Stimulated activated CD8-positive, alpha-beta memory T cell treated with anti-CD3 and anti-CD28 coated beads, Interleukin-7, amount 100 ng/mL, for 4 hours (primary cell): ENCODE measurements at places on chromosomes 3 and 15.

- no peak for DNase-seq
These were observed 577.7 kb downstream of the MECOM start for GRCh38 chr3:169085827-169086226.

GRCh38 chr15:101092156-101092866, 159.5 kb downstream of the CHSY1 start:
- DNase-seq = no peak

DNA sequence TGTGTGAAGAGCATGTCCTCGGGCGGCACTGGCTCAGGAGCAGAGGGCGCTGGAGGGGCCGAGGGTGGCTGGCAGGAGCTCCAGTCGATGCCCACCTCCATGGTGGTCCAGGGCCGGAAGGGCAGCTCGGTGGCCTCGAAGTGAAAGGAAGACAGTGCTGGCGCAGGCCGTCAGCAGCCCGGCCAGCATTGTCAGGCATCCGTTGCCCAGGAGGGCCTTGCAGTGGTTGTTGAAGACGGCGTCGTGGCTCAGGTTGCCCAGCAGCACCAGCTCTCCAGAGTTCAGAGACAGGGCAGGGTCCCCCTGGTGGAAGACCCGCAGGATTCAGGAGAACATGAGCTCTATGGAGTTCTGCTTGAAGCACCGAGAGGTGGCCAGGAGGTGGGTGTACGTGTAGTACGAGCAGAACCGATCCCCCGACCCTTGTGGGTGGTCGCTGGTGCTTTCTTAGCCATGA, 16.5 kb upstream of the SIAH2 start:
- DNase-seq = no peak

GRCh38 chr3:58804914-58805313, 138.3 kb upstream of the FAM3D start:
- DNase-seq = no peak

DNA sequence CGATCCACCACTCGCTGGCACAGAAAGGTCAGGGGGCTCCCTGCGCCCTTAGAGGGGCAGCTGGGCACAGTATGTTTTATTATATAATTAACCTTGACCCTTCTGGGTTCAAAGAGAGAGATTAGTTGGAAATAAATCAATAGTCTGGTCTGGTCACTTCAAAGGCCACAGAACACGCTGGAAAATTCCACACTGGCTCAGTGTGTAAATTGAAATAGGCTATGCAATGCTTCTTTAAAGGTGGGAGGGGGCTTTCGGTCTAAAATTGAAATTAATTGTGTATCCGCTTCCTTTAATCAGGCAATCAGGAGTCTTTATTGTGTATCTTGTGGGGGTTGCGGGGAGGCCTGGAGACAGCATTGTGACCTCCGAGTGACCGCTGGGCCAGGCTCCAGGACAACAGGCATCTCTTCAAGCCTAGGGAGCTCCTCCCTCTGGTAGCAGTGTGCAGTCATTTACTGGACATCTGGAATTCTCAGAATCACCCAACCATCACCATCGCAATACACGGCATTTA, 8.0 kb downstream of the RNU5B-1 start:
- no peak for DNase-seq

- DNase-seq = no peak
These were observed 16.9 kb downstream of the TKT start for GRCh38 chr3:53238886-53239285.

- DNase-seq = no peak
These were observed 196.2 kb downstream of the ROBO2 start for GRCh38 chr3:77236118-77236517.
